ENCODE measurements at places on chromosomes 5 and 9.

DNA sequence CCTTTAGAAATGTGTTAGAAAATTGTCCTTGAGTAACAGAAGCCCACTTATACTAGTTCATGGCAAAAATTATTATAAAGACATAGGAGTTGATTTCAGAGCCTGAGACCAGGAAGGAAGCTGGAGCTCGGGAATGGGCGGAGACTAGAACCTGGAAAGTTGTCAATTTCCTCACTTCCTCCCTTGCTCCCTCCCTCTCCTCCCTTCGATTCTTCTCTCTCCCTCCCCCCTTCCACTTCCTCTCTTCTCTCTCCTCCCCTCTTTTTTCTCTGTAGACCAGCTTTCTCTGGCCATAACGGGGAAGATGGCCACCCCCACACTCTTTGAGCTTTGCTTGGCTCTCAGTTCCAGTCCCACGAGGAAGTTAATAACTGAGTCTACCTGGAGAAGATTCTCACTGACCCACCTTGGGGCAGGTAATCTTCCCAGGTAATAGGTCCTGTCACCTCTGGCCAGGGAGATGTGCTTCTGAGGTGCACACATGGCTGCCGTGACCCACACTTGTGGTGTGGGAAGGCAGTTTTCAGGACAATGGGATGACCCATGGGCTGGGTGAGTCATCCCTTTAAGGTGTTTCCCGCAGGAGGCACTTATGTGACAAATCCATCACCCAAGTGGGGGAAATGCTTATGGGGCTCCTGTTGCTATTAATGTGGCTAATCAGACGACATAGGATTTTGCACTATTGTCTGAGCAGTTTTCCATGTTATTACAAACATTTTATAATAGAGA, 78.7 kb downstream of the HSPA4 start:
- DNase-seq: no peak

GRCh38 chr9:88965473-88965872, 25.8 kb upstream of the S1PR3 start:
- DNase-seq: no peak

GRCh38 chr5:66415208-66415607, 181.0 kb upstream of the MAST4 start:
- DNase-seq: no peak

DNA sequence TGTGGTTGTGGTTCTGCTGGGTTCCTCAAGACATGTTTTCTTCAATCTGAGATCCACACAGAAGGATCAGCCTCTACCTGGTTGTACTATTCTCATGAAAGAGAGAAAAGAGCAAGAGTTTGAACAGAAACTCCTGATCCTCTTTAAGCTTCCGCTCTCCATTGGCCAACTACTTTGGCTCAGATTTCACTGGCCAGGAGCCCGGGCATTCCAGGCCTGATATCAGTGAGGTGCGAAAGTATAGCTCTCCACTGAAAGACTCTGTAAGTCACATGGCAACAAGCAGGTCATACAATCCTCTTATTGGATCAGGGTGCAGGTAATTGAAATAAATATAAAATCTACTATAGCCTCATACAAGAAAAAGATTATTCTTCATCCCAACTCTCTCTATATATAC, 920.5 kb downstream of the TLE4 start:
- no peak for DNase-seq

GRCh38 chr9:116365056-116365471, 211.5 kb downstream of the PAPPA start:
- no peak for DNase-seq

All from activated naive CD8-positive, alpha-beta T cell treated with anti-CD3 and anti-CD28 coated beads for 36 hours (primary cell).